Stimulated activated CD4-positive, alpha-beta T cell treated with anti-CD3 and anti-CD28 coated beads, Interleukin-1b, Interleukin-23, amount 100 ng/mL, for 4 hours (primary cell): ENCODE measurements at places on chromosomes 2 and 18.

DNA sequence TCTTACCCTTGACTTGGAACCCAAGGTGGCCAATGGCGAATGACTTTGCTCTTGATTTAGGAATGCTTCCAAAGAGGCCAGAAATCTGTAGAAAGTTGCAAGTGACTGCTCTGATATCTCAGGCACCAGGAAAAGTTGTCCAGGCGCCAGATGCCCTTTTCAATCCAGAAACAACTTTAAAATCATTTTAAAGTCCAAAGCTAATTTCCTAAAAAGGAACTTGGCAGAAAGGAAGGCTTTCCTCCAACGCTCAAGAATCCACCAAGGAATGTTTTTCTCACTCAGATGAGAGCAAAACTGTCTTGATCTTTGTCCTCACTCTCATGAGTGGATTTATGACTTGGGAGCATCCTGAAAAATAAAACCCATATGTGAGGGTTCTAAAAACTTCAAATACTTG lies 5.3 kb downstream of the NGEF start:
- no peak for DNase-seq

DNA sequence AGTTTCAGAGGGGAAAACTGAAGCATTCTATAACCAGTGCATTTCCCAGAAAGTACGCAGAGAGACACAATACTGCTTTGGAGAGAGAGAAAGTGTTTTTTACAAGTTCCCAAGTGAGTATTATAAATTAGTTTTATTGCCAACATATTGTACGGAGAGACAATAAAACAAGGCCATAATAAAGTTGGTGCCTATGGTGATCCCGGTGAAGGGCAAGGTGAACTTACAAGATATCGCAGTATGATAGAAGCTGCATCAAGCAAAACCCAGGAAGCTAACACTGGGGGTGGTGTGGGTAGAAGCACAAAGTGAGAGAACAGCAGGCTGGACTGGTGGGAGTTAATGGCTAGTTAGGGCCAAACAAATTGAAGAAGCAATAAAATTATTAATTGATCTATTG lies 7.5 kb downstream of the TMSB10 start:
- no peak for DNase-seq

DNA sequence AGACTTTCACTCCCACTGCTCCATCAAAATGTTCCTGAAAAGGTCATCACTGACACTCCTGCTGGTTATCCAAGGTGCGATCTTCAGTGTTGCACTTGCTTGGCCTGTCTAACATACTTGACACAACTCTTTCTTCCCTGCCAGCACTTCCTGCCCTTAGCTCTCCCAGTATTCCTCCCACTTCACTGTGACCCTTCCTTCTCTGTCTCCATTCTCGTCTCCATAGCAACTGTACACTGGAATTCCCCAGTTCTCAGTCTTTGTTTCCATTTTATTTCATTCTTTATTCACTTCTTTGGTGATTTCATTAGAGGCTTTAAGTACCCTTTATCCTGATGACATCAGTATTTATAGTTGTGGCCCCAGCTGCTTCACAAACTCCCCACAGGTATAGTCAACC lies 333.0 kb downstream of the IRS1 start:
- no peak for DNase-seq

- no peak for DNase-seq
Observed at GRCh38 chr18:79092874-79093273, 23.7 kb downstream of the ATP9B start.

DNA sequence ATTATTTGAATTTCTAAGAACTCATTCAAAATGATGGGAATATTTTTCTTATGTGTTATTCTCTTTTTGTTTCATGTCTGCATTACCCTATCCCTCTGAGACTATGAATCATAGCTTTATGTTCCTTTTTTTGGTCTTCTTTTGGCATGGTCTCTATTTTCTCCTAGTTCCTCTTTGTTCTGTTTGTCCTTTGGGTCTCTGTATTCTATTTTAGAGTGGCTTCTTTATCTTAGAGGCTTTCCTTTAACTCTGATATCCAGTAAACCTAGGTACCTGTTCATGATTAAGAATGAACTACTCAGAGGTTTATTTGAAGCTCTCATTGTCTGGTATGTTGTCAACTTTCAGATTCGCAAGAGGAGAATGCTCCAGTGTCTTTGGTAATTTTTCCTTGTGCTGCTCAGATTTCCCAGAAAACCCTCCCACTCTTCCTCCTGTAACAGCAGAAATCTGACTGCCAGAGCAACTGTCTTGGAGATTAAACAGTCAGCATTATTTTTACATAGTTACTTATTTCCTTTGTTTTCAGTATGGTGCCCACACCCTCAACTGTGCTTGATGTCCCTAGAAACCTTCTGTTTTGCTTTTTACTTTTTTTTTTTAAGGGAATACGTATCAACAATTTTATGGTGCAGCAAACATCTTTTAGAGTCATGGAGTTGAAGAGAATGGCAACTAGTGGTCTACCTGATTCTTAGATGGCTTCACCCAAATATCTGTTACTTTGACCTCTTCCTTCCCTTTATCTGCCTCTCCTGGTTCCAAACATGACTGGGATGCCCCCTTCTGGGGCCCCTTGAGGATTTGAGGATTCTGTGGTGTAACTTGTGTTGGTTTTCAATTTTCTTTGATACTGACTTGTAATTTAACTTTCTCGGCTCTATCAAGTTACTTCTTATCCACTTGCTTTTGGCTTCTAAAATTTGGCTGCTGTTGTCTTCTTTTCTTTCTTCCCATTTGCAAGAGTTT lies 92.0 kb downstream of the DPP10 start:
- no peak for DNase-seq

DNA sequence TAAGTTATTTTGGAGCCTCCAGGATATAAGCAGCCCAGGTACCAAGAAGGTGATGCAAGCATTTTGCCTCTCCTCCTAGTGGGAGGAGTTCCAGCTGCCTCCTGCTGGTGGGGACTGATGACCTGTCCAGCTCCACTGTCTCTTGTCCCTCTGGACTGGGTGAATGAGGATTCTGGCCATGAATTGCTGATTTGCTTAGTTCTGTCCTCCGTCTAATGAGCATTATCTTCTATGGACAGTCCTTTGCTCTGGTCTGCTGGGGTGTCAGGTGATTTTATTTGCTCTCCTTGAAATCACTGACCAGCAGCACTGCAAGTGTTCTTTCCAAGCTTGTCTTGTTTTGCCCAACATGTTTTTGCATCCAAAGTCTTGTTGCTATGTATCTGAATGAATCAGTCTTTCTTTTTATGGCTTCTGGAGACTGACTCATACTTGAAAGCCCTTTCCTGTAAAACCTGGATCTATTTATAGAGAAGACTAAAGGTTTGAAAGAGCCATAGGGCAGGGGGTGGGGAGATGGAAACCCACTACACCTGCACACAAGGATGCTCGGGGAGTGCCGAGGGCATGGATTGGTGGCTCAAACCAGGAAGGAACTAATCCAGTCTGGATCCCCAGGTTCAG lies 40.5 kb upstream of the EFHD1 start:
- DNase-seq: no peak

DNA sequence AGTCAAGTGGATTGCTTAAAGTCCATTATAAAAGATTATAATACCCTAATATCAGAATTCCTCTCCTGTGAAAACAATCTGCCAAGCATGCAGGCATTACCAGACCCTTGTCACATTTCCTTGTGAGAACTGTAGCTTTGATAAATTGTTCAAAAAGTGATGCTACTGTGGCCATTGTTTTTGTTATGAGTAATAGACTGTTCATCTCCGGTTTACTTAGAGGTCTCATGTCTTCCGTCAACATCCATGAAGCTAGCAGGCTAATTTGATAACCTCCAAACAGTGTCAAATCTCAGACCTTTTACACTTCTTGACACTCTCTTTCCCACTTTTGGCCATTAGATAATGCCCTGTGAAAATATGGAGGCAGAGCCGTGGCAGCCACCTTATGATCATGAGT lies 342.7 kb downstream of the CPS1 start:
- no peak for DNase-seq

- no peak for DNase-seq
Observed at GRCh38 chr2:210445116-210445707, 31.3 kb downstream of the LANCL1 start.

DNA sequence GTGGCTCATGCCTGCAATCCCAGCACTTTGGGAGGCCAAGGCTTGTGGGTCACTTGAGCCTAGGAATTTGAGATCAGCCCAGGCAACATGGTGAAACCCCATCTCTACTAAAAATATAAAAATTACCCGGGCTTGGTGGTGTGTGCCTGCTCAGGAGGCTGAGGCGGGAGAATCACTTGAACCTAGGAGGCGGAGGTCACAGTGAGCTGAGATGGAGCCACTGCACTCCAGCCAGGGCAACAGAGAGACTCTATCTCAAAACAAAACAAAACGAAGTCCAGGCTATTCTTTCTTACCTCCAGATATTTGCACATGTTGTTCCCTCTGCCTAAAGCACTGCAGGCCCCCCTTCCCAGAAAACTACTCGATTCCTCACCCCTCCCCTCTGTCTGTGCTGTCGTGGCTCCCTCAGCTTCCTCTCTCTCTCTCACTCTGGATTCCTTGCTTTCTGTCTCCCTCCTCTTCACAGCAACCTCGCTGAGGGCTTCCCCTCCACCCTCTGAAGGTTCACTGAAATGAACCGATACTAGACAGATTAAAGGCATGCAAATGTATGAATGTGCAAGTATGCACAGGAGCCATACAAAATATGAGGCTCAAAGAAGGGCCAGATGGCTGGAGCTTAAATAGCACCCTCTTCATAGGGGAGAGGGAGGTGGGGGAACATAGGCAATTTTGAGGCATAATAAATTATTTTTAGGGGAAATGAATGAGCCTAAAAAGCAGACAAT lies 18.5 kb downstream of the TMEM177 start:
- no peak for DNase-seq

DNA sequence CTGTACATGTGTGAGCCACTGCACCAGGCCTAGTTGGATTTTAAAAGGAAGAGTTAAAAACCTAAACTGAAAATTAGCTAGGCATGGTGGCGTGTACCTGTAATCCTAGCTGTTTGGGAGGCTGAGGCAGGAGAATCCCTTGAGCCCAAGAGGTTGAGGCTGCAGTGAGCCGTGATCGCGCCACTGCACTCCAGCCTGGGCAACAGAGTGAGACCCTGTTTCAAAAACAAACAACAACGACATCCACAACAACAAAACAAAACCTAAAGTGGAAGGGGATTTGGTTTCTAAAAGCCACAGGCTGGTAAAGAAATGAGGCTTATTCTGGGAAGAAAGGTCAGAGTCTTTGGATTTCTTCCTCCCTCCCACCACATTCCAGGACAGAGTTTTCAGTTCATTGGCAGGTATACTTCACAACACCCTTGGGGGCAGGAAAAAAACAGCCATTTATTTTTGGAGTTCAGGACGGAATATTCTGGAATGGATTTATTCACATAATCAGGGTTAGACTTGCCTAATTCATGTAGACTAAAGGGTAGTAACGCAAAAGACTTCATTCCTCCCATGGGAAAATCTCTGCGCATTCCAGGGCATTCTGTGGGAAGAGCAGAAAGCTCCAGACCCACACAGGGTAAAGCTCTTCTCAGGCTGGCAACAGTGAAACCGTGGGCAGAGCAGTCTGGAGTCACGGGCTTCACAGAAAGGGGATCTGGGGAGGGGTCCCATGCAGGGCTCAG lies 34.9 kb downstream of the TEX44 start:
- no peak for DNase-seq

DNA sequence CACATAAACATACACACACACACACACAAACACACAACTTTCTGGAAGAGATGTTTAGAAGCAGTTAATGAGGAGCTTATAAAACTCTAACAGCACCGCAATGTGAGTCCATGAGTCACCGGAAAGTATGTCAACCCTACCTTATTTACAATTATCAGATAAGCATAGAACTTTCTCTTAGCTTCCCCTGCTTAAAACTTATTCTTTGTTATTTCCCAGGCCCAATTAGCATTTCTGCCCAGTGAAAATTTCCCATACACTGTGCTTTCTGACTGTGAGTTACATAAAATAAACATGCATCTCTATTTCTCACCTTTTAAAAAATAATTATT lies 737.6 kb downstream of the LRP1B start:
- DNase-seq: no peak

DNA sequence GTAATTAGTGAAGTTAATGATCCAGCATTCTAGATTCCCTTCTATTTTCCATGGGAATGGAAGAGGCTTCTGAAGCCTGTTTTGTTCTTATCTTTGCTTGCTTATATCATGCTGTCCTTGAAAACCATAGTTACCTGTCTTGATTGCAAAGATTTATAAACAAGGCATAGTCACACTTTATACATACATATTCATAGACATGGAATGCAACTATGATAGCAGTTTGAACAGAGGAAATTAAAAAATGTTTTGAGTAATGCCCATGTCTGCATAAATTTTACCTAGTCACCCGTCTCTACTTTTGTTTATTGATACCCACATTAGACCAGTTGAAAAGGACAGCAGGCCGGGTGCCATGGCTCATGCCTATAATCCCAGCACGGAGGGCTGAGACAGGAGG lies 289.0 kb downstream of the PTPRM start:
- DNase-seq: no peak

DNA sequence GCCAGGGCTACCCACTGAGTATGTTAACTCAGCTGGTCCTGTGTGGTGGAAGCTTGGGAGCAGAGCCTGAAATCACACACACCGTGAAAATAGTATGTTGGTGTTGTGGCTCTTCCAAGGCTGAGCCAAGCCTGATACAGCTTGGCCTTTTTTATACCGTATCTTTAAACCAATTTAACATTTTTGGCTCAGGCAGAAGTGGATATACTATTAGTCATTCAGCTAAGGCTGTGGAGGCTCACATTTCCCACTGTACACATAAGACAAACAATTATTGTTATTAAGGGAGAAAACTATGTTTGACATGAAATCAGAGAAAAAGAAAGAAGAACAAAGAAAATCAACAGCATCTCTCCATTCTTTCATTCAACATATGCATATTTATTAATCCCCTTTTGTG lies 159.0 kb downstream of the BCL11A start:
- DNase-seq: no peak

DNA sequence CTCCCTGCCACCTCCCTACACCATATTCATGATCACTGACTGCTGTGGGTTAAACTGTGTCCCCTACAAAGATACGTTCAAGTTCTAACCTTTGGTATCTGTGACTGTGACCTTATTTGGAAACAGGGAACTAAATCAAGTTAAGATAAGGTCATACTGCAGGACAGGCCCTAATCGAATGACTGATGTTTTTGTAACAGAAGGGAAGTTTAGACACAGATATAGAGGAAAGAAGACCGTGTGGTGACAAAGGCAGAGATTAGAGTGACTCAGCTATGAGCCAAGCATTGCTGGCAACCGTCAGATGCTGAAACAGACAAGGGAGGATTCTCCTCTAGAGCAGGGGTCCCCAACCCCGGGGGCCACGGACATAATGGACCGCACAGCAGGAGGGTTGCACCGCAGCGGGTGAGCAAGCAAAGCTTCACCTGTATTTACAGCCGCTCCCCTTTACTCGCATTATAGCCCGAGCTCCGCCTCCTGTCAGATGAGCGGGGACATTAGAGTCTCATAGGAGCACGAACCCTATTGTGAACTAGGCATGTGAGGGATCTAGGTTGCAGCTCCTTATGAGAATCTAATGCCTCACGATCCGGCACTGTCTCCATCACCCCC lies 28.9 kb upstream of the RNF152 start:
- no peak for DNase-seq

GRCh38 chr18:2900684-2901422 lies 54.0 kb downstream of the EMILIN2 start:
- DNase-seq: no peak

- no peak for DNase-seq
Observed at GRCh38 chr2:3349211-3349693, 28.4 kb downstream of the EIPR1 start.
